HCEC 1CT (cell line): ENCODE measurements at places on chromosomes 11 and 22.

- no peak for DNase-seq
Observed at GRCh38 chr11:109998921-109999320, 94.3 kb upstream of the ZC3H12C start.

DNA sequence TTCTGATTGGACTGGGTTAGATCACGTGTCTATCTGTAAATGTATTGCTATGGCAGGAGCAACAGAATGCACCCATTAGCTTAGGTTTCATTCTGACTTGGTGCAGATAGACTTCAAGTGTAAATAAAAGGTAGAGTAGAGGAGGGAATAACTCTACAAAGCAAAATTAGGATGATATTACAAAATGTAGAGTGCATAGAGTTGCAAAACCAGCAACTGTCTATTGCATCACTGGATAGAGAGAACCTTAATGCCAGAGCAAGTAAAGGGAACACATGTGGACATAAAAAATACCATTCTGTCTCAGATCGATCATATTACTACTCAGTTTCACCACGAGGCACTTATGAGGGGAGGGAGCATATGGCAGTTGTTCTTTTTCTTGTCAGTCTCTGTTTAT, 22.0 kb upstream of the CAT start:
- DNase-seq, result peak; percentile 10

DNA sequence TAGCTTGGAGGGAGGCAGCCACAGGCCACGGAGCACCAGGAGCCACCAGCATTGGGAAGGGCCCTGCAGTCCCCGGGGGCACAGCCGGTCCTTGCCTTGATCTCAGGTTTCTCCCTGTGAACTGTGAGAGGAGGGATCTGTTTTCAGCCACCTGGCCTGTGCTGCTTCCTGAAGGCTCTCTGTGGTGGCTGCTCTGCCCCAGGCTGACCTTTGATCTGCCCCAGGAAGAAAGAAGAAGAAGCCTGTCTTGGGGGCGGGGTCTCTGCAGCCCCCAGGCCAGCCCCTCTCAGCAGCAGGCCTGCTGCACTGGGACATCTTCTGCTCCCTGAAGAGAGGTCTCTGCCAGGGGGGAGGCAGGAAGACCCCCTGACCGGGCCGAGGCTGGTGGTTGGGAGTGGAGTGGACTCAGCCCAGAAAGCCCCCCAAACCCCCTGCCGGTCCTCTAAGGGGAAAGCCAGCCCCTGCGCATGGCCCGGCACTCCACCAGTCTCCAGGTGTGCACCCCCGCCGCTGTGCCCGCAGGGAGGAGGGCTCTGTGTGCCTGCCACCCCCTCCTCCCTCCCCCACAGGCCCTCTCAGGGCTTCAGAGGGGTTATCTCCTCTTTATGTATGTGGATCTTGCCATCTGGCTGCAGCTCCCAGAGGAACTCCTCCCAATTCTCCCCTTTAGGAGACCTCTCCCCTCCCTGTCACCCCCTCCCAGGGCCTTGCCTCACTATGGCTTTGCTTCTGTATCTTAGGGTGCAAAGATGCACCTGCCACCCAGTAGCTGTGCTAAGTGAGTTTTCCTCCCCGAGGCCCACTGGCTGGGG, 675.3 kb downstream of the BRD1 start:
- no peak for DNase-seq

GRCh38 chr11:2453436-2453835, 8.6 kb downstream of the KCNQ1 start:
- no peak for DNase-seq

GRCh38 chr22:32685512-32685911, 116.0 kb upstream of the TIMP3 start:
- DNase-seq, result no peak

GRCh38 chr22:19691721-19692341, 22.5 kb upstream of the SEPTIN5 start:
- DNase-seq, result peak; percentile 3
